ENCODE measurements at places on chromosomes 5 and 9. TPM values are rescaled to one million over a fixed set of nuclear protein-coding genes. Genes with fewer than 3 reads are reported as not detected.
A peak's percentile ranks its signal among the peaks of the same experiment; 100 is the strongest.

Gene SPATA31A3
- polyA plus RNA-seq: not detected

Gene PCDHB11
- 4.4 TPM for polyA plus RNA-seq

Gene GABRA6
- not detected for polyA plus RNA-seq

Gene FREM1
- 206 TPM for polyA plus RNA-seq

Gene ADGRD2
- polyA plus RNA-seq: 0.10 TPM

Gene GPR21
- 0.62 TPM for polyA plus RNA-seq

Gene NEUROG1
- polyA plus RNA-seq: not detected

Gene CBY3
- 0.30 TPM for polyA plus RNA-seq

Gene CCNB1
- polyA plus RNA-seq: 136 TPM

DNA sequence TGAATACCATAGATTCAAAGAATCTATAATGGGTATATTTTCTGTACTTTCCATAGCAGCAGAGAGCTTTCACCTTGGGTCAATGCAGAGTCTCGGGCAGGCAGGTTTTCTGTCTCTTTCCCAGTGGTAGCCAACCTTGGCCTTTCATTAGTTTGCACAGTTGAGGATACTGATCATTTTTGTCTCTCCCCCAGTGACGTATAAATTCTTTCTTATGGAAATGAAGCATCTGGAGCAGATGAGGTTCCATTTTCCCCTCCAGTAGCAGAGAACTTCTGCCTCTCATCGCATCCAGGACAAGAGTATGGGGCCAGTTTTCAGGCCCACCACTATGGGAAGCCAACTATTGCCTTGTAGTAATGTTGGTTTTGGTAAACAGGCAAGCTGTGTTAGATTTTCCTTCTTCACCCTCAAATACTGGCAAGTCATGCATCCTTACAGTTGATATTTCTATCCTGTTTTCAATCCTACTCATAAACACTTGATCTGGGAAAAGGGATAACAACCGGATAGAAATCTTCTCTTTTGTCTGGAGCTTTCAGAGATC is 845.2 kb upstream of the CDH18 start:
- DNase-seq: no peak

DNA sequence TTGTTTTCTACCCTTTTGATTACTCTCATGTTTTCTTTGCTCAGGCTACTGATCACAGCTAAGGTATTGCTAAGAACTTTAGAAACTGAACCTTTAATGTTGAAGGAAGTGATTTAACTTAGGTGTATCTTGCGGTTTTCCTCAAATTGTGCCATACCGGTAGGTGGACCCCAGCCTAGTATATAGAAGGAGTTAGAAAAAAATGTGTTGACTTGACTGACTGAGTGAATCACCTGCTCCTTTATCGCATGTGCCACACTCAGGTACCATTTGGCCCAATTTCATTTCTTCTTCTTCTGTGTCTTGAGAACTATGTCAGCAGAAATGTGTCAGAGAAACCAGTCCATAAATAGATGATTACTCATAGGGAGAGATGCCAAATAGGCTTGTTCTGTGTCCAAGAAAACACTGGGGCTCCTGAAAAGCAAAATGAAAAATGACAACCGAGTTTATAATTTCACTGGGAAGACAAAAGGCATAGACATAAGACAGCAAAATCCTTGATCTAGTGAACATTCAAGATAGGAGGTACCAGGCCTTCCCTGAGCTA is 19.4 kb downstream of the PLPPR1 start:
- DNase-seq: no peak

- no peak for DNase-seq
Observed at GRCh38 chr9:100637787-100638186, 59.9 kb downstream of the CAVIN4 start.

GRCh38 chr9:136979769-136980587 is 2.7 kb downstream of the PTGDS start:
- no peak for DNase-seq

DNA sequence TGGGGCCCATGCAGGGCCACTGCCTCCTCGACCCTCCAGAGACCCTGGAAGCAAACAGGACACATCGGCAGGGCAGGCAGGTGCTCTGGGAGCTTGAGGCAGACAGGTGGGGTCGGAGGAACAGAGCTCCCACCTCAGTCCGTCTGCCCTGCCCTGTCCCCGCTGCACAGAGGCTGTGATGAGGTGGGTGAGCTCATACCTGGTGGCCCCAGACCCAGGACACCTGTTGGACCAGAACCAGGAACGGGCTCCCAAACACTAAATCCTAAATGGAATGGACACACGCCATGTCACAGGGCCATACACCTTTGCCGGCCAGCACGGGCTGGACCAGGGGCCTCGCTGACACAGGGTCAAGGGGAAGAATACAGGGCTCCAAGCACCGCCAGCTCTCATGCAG is 5.5 kb downstream of the SOHLH1 start:
- DNase-seq: no peak

- no peak for DNase-seq
Observed at GRCh38 chr5:169631360-169631759, 5.7 kb upstream of the DOCK2 start.

DNA sequence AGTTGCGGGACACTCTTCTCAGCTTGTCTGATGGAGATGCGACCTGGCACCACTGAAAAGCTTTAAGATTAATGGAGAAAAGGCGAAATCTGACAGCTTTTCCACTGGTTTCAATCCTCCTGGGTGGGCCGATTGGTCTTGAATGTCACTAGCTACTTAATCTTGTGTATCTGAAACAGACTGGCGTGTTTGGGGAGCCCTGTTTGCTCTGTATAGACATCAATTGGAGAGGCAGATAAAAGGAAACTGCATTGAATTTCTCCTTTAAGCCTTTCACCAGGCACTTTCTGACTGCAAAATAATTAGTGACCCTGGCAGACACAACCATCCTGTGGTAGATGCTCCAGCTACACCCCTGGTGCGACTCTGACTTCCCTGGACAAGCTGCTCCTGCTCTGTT is 224.2 kb downstream of the NDUFS4 start:
- DNase-seq: no peak

- DNase-seq: no peak
Observed at GRCh38 chr5:156794687-156795086, 55.4 kb upstream of the PPP1R2B start.

- DNase-seq: no peak
Observed at GRCh38 chr9:70574151-70574837, 159.8 kb upstream of the KLF9 start.

DNA sequence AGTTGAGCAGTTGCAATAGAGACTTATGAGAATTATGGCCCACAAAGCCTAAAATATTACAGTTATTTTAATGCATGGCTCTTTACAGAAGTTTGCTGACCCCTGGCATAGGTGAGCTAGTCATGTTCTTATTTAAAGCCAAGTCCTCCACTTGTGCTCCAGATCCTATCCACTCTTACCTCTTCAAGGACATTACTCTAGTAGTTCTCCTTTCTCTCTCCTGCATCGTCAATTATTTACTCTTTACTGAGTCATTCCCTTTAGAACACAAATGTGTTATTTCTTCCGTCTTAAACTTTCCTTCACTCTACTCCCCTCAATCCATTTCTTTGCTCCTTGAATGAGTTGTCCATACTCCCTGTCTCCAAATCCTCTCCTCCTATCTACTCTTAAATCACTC is 20.6 kb upstream of the TRAF1 start:
- DNase-seq: no peak

DNA sequence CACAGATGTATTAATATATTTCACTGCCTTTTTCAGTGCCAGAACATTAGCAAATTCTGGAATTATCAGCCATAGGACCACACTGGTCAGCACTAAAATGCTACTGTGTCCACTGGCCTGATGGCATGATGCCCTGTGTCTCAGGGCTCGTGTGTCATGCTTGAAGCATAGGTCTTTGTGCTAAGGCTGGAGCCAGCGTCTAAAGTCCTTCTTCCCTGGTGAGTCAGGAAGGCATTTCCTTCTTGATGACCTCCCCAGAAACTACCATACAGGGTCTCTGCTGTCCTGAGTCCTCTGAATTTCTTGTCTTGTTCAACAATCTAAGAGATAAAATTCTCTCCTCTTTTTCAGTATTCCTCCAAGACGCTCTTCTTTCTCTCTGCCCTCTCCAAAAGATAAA is 489.9 kb downstream of the PSAT1 start:
- DNase-seq: no peak

DNA sequence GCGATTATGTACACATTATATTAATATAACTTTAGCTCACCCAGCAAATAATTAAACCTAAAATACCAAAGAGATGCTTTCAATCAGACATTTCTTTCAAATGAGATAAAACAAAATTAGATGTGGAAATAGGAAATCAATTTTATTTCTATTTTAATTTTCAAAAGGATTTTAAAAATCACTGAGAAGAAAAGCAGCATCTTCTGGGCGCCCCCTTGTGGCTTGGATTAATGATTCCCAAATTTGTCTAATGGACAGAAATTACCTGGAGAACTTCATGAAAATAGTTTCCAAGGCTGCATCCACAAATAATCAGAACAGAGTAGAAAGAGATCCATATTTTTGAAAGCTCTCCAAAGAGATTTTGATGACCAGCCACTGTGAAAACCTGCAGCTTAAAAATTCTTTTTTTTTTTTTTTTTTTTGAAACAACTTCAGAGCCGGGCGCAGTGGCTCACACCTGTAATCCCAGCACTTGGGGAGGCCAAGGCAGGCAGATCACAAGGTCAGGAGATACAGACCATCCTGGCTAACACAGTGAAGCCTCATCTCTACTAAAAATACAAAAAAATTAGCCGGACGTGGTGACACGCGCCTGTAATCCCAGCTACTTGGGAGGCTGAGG is 50.9 kb upstream of the CEMIP2 start:
- peak; percentile 29 for DNase-seq

GRCh38 chr9:68978066-68978465 is 35.8 kb downstream of the PRKACG start:
- no peak for DNase-seq

DNA sequence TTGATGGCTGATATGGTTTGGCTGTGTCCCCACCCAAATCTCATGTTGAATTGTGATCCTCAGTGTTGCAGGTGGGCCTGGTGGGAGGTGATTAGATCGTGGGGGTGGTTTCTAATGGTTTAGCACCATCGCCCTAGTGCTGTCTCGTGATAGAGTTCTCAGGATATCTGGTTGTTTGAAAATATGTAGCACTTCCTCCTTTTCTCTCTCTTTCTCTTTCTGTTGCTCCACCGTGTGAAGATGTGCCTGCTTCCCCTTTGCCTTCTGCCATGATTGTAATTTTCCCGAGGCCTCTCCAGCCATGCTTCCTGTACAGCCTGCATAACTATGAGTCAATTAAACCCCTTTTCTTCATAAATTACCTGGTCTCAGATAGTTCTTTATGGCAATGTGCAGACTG is 111.6 kb downstream of the SREK1 start:
- DNase-seq: no peak

DNA sequence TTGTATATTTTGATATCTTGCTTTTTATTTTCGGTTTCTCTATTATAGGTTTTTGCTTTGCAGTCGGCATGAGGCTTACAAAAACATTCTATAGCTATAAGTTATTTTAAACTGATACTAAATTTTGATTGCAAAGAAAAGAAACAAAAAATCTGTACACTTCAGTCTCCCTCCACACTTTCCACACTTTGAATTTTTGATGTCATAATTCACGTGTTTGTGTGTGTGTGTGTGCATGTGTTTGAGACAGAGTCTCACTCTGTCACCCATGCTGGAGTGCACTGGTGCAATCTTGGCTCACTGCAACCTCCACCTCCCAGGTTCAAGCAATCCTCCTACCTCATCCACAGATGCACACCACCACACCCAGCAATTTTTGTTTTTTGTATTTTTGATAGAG is 124.9 kb downstream of the MRPS30 start:
- no peak for DNase-seq

DNA sequence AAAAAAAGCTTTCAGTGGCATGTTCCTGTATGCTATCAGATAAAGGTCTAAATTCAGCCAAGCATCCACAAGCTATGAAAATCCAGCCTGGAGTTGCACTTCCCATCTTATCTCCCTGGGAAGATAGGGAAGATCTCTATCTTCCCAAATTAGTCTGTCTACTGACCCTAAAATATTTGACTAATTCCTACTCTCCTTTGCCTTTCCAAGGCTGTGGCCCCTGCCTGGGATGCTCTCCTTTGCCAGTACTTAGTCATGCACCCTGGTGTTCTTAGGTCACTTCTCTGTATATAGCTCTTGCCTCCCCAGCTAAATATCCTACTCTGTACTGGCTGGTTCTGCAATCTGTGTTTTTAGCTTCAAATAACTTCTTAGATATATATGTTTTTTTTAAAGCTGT is 44.0 kb upstream of the PLPP1 start:
- DNase-seq: no peak

GRCh38 chr5:56289602-56289987 is 56.5 kb upstream of the ANKRD55 start:
- no peak for DNase-seq

DNA sequence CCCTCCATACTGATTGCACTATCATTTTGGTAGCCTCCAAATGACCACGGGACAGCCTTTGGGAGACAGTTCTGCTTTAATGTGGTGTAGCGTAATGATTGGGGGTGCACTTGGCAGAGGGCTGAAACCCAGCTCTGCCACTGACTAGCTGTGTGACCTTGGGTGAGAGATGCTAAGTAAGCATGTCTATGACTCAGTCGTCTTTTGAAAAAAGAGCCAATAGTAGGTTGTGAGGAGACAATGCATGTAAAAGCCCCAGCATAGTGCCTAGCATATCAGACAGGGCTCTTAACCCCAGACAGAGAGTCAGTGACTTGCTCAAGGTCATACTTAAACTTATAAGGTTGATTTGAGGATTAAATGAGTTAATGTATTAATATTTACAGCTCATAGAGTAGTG is 18.0 kb upstream of the CXCL14 start:
- DNase-seq: no peak

- DNase-seq: no peak
Observed at GRCh38 chr9:34659592-34660253, 2.7 kb downstream of the CCL27 start.

- no peak for DNase-seq
Observed at GRCh38 chr5:66789434-66789833, 193.2 kb downstream of the MAST4 start.

Data from left kidney (tissue), 8 donors.